GM23248 (cell line): ENCODE measurements at places on chromosomes 3 and 15. TPM values are rescaled to one million over a fixed set of nuclear protein-coding genes. Genes with fewer than 3 reads are reported as not detected.
A peak's percentile ranks its signal among the peaks of the same experiment; 100 is the strongest.

DNA sequence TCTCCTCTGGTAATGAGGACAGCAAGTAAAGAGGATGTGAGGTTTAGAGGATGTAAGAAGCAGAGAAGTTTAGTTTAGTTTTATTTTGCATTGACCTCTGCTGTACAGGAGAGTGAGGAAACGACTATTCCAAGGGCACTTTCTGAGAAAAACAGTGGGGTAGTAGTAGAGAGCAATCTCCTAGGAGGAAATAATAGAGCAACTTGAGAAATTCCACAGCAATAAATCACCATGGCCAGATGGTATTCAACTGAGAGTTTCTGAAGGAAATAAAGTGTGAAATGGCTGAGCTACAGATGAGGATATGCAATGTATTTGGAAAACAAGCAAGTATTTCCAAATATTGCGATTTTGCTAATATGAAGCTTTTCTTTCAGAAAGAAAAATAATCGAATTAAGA lies 118.9 kb downstream of the DPH6 start:
- no peaks in the 10 kb centered on the region for H3K36me3 ChIP-seq
- peak; percentile 66 for DNase-seq
- no peaks in the 10 kb centered on the region for H3K27me3 ChIP-seq
- peak overlapping the region; percentile 35 for H3K27ac ChIP-seq
- peak overlapping the region; percentile 45 for H3K4me3 ChIP-seq
- peaks cover 17% of the 10 kb centered on the region for H3K4me1 ChIP-seq

DNA sequence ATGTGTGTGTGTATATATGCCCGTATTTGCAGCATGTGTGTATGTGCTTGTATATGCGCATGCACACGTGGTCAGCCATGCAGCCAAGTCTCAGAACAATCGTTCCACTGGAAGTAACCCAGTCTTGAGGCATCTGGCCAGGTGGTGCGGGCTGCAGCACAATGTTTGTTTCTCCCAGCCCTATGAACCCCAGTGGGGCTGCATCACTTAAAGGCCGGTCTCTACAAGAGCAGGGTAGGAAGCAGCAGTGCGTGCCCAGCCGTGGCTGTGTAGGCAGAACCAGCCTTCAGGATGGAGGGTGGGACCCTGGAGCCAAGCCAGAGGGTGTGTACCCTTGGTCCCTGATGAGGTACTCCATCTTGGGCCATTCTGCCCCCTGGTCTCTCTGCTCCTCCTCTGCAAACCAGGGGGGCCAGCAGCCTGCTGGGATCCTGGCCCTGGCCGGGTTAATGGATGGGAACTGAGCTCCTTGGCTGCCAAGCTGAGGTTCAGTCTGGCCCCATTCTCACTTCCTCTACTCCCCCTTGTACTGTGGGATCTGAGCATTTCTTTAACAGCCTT lies 11.8 kb downstream of the KLF13 start:
- H3K4me3 ChIP-seq: no peak overlapping the region
- H3K27me3 ChIP-seq: no peaks in the 10 kb centered on the region
- no peaks in the 10 kb centered on the region for H3K36me3 ChIP-seq
- no peak for DNase-seq
- peak overlapping the region; percentile 91 for H3K27ac ChIP-seq
- peaks cover 17% of the 10 kb centered on the region for H3K4me1 ChIP-seq

DNA sequence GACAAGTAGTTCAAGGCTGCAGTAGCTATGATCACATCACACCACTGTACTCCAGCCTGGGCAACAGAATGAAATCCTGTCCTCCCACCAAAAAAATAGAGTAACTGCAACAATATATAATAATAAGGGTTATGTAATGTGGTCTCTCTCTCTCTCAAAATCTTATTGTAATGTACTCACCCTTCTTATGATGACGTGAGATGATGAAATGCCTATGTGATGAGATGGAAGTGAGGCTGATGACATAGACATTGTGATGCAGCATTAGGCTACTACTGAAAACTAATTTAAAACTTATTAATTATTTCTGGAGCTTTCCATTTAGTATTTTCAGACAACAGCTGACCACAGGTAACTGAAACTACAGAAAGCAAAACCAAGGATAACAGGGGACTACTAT lies 27.4 kb downstream of the TASOR start:
- H3K4me1 ChIP-seq: no peaks in the 10 kb centered on the region
- no peak overlapping the region for H3K4me3 ChIP-seq
- DNase-seq: peak; percentile 12
- no peaks in the 10 kb centered on the region for H3K27me3 ChIP-seq
- H3K36me3 ChIP-seq: peaks cover 45% of the 10 kb centered on the region

GRCh38 chr3:188664795-188665194 lies 507.0 kb upstream of the TPRG1 start:
- no peaks in the 10 kb centered on the region for H3K4me1 ChIP-seq
- H3K36me3 ChIP-seq: no peaks in the 10 kb centered on the region
- no peak overlapping the region for H3K4me3 ChIP-seq

DNA sequence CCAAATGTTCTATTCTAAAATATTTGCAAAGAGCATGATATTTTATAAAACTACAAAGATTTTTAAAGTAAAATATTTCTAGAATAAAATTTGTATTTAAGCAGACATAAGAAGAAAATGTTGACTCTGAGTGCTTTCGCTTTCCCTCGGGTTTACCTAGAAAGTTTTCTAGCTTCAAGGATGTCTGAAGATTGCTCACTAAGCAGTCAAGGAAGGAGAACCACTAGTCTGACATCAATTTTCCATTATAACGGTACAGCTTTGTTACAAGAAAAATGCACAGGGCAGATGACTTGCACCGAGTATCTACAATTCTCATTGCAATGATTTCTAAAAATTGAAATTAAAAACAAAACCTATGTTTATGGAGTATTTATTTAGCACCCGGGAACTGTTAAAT lies 14.2 kb downstream of the GPR15 start:
- H3K36me3 ChIP-seq: no peaks in the 10 kb centered on the region
- H3K27ac ChIP-seq: no peak overlapping the region
- peaks cover 22% of the 10 kb centered on the region; the same call in 1 of the 2 replicates for H3K27me3 ChIP-seq
- H3K4me3 ChIP-seq: no peak overlapping the region
- no peak for DNase-seq

DNA sequence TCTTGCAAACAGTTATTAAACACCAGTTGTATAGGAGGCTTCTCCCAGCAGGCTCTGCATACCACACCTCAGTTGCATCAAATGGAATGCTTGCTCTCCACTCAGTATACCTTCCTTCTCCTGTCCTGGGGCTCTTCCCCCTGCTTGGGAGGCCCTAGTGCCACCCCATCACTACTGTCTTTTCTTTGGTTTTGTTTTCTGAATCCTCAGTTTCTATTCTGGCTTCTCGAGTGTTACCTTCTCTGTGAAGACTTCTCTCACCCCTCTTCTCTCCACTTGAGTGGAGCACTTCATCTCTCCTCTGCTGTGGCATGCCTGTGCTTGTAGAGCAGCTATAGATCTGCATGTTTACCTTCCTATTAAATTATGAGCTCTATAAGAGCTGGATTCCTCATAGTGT lies 75.7 kb upstream of the TPRG1 start:
- no peak overlapping the region for H3K27ac ChIP-seq
- H3K27me3 ChIP-seq: no peaks in the 10 kb centered on the region
- H3K36me3 ChIP-seq: no peaks in the 10 kb centered on the region
- 0 out of 2 replicates have a peak, but pooled peaks cover 8% of the 10 kb centered on the region for H3K4me1 ChIP-seq

DNA sequence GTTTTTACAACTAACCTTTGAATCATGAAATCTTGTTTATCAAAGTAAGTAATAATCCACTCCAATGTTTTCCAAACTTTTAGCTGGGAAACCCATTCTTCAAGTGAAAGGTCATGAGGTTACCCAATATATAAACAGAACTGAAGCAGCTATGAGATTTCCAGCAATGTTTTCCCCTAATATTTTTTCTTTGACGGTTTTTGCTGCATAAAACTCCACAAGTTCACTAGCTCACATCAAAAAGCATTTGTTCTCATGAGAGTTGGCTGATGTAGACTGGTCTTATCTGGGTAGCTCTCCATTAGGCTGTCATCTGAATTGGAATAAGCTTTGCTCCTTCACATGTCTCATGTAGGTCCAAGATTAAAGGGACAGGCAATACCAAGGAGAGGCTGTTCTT lies 241.2 kb upstream of the LRRC3B start:
- no peaks in the 10 kb centered on the region for H3K27me3 ChIP-seq
- H3K4me3 ChIP-seq: no peak overlapping the region
- DNase-seq: no peak
- no peaks in the 10 kb centered on the region for H3K36me3 ChIP-seq
- H3K27ac ChIP-seq: no peak overlapping the region

DNA sequence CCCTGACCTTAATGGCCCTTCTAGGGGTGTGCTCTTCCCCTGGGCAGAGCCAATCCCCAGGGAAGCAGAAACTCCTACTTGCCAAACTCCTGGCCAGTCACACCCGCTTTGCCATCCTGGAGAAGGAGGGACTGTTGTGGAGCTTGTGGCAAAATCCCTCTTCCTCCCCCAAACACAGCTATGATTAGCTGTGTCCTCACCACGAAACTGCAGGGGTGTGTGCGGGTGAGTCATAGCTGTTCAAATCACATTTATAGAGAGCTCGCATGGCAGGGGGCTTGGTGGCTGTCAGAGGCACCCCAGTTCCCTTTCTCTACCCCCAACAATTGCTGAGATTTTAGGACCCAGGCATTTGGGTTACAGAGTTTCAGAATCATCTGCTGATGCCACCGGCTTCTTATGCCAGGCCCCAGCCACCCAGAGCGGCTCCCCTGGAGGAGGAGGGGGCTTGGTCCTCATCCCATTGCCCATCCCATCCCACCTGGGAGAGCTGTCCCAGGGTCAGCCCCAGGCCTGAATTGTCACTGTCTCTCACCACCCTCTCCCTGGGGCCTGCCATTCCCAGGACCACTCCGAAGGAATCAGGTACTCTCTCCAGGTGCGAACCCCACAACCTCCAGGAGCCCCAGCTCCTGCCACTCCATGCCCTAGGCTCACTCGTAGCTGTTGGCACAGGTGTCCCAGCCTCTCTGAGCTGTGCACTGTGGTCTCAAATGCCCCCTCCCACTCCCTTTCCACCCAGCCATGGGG lies 28.8 kb upstream of the MAGEF1 start:
- H3K36me3 ChIP-seq: no peaks in the 10 kb centered on the region
- H3K4me1 ChIP-seq: peaks cover 26% of the 10 kb centered on the region
- no peaks in the 10 kb centered on the region for H3K27me3 ChIP-seq
- DNase-seq: peak; percentile 87
- H3K27ac ChIP-seq: no peak overlapping the region

Gene ARID3B
- total RNA-seq: 2.3 and 4.9 TPM in 2 replicates

Gene CHAC1
- 65.8 and 74.4 TPM in 2 replicates for total RNA-seq

Gene CHRM5
- total RNA-seq: 0.43 TPM in 1 of 2 replicates, not detected in the other

Gene PLSCR5
- total RNA-seq: not detected in 2 replicates

Gene HTR3E
- not detected in 2 replicates for total RNA-seq

Gene ADAMTSL3
- not detected in 2 replicates for total RNA-seq

Gene CCDC54
- not detected in 2 replicates for total RNA-seq
